Gastroesophageal sphincter (tissue), 4 donors: ENCODE measurements at places on chromosomes 13 and 19. TPM values are rescaled to one million over a fixed set of nuclear protein-coding genes. Genes with fewer than 3 reads are reported as not detected.
A peak's percentile ranks its signal among the peaks of the same experiment; 100 is the strongest.

GRCh38 chr19:42066075-42066754 is 3.8 kb downstream of the GRIK5 start:
- ATAC-seq: no peak

The TEAD2 gene
- total RNA-seq: 49.3 TPM

DNA sequence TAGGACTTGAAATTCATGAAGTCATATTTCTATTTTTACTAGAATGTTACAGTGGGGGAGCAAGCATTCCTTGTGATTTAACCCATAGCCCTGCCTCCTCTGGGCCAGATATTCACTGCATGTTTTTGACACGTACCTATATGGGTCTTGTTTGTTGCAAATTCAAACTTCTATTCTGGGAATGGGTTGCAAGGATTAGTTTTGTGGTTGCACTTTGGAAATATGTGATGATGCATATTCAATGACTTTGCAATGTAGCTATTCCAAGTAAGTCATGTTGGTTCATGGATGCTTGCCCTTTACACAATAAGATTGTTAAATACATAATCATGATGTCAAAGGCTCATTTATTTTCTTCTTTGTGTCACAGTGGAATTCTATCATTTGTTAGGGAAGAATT is 440.8 kb downstream of the TDRD3 start:
- peak; percentile 50 for ATAC-seq

- no peak for ATAC-seq
Observed at GRCh38 chr13:74372511-74372910, 238.3 kb upstream of the KLF12 start.

GRCh38 chr13:53028637-53029203 is at the start of gene OLFM4:
Gene OLFM4, plus strand, starts transcription at chr13:53028813. Its CDS starts 24 bp downstream, at chr13:53028837.
- ATAC-seq: no peak

- ATAC-seq: no peak
Observed at GRCh38 chr13:114230117-114230516, 4.6 kb upstream of the CDC16 start.

DNA sequence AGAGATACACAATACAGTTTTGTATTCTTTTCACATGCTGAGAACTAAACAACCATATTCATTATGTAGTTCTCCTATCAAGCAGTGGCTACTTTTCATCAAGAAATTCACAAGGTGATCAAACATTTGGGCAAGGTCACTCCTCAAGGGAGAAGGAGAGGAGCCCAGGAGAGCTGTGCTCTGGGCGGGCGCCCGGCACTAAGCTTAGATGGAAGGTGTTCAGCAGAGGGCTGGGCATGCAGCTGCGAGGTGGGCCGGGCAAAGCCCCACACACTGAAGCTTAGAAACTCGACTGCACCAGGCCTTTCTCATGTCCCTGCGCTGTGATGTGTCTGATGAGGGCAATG is 30.4 kb upstream of the SPACA7 start:
- no peak for ATAC-seq

The PEAK3 gene
- total RNA-seq: 0.27 TPM

The UBE2L5 gene
- not detected for total RNA-seq

The LMTK3 gene
- total RNA-seq: 1.2 TPM

DNA sequence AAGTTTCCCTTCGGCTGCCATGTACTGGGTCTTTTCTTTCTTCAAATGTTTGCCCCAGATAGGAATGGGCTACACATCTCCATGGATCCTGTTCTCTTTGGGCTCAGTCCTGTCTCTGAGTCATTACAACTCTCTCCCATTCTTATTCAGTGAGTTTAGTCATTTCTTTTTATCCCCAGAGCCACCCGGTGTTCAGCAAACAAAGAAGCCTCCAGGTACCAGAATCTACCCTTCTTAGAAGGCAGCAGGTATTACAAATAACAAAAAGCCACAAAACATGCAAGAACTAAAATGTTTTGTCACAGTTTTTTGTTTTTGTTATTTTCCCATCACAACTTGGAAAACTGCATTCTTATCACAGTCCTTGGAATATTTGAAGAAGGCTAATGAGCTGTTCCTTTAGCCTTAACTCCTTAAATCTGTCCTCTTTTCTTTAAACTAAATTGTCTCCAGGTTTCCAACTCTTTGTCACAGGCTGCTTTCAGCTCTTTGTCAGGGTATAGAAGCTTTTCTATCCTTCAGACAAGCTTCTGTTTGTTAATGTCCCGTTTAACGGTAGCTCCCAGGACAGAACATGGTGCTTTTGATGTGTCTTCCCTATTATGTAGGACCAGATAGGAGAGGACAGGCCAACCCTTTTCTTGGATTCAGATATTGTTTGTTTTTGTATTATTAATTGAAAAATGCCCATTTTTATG is 215.5 kb upstream of the HTR2A start:
- no peak for ATAC-seq

- no peak for ATAC-seq
Observed at GRCh38 chr19:49389406-49389805, 1.4 kb downstream of the KASH5 start.

DNA sequence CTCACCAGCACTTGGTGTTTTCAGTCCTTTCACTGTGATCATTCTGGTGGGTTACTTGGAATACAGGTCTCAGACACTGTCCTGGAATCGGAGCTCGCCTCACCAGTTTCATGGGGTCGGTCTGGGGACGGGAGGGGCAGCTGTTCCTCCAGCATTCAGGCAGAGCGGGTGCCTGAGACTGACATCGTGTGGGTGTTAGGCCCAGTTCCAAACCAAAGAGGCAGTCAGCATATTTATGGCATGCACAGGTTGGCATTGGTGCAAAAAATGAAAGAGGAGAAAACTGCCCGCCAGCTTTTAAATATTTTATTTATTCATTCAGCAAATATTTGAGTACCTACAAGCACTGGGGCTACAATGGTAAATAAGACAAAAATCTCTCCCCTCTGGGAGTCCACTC is 20.1 kb downstream of the PLEKHF1 start:
- no peak for ATAC-seq
